A673 (cell line): ENCODE measurements at places on chromosomes 13 and 19.

DNA sequence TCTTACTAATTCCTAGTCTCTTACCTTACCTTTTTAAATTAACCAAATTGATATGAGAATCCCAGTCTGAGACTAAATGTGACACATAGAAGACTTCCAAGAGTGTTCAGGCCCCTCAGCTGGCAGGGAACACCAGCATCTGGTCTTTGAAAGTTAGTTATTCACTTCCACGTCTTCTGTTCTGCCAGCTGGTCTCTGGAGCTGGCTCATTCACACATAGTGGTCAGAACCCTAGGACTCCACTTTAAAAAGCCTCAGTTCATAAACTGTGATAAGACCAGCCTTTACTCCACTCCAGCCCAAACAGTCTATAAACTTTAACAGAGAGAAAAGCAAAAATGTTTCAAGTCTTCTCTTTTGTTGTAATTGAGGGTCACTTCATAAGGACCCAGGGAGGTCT is 263.0 kb downstream of the DCT start:
- no peak for DNase-seq

DNA sequence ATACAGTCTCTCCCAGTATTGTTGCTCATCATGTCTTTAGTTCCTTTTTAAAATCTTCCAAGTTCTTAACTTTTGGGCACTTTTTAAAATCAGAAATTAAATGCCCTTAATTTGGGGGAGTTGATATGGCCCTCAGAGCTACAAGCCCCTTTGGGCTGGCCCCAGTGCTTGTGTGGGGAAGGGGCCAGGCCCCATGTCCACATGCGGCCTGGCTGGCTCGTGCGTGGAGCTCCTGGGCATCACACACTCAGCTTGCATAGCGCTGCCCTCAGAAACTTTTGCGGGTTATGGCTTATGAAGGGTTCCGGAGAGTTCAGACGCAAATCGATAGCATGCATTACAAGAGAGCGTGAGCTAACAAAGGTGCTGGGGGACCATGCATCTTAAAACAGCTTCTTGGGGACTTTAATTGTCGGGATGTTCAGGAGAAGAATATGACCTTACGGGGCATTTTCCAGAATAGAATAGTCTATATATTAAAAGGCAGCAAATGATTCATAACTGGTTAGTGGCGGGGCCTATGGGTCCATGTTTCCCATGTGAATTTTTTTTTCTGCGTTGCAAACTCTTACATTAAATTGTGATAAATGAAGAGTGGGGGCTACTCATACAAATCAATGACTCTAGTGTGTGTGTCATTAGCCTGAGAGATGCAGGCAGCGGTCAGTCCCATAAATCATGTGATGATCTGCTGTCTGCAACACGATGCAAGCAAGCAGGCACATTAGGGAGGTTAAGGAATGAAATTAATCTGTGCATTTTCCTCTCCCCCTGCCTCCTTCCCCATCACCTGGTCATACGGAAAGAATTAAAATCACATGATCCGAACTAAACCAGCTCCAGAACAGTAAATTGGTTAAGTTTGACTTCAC is 185.8 kb upstream of the TSHZ3 start:
- no peak for DNase-seq

- DNase-seq, result peak; percentile 64
Measured at GRCh38 chr13:59700281-59700680, 463.4 kb downstream of the DIAPH3 start.

GRCh38 chr19:6828306-6828697 is 55.8 kb downstream of the VAV1 start:
- no peak for DNase-seq

- DNase-seq, result no peak
Measured at GRCh38 chr19:54418030-54418929, 3.0 kb downstream of the TTYH1 start.

DNA sequence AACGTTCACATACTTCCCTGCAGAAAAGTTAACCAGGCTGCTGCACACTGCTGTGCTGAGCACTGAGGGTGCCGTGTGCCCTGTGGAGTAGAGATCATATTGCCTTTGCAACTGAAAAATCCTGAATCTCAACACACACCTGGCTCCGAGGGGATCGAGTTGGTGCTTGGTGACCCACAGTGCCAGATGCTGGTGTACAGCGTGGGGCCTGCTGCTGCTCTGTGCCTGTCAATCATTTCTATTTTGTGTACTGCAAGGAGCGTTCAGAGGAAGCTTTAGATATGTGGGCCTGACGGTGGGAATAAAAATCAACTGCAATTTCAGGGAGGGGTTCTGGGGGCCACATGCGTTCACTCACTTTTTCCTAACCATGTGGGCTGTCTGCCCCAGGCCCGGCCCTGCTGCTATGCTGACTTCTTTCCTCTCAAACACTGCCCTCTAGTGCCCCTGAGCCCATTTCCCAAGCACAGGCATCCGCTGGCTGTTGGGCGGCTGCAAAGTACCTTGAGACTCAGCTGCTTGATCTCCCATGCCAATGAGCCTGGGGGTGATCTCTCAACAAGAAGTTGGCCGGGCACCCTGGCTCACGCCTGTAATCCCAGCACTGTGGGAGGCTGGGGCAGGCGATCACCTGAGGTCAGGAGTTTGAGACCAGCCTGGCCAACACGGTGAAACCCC is 9.7 kb upstream of the LENG8 start:
- DNase-seq, result peak; percentile 56

GRCh38 chr13:34654203-34654602 is 287.9 kb upstream of the NBEA start:
- DNase-seq, result no peak

- no peak for DNase-seq
Measured at GRCh38 chr13:92390217-92390616, 836.4 kb upstream of the GPC6 start.

DNA sequence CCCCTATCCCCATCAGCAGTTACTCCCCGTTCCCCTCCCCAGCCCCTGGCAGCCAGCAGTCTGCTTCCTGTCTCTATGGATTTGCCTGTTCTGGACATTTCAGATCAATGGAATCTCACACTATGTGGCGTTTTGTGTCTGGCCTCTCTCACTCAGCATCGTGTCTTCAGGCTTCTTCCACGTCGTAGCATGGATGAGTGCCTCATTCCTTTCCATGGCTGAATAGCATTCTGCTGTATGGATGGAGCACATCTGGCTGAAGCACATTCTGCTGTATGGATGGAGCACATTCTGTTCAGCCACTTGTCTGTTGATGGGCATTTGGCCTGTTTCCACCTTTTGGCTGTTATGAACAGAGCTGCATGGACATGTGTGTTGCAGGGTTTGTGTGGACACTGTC is 29.5 kb downstream of the CRTC1 start:
- no peak for DNase-seq

GRCh38 chr13:102277286-102277685 is 124.6 kb downstream of the FGF14 start:
- peak; percentile 10 for DNase-seq

GRCh38 chr13:93824286-93824685 is 597.7 kb downstream of the GPC6 start:
- peak; percentile 55 for DNase-seq

GRCh38 chr13:113963376-113963775 is 10.5 kb downstream of the C13orf46 start:
- DNase-seq, result no peak
